ENCODE measurements at places on chromosomes 16 and 17. TPM values are rescaled to one million over a fixed set of nuclear protein-coding genes. Genes with fewer than 3 reads are reported as not detected.
A peak's percentile ranks its signal among the peaks of the same experiment; 100 is the strongest.

- DNase-seq = no peak
These were observed 12.2 kb upstream of the CES3 start for GRCh38 chr16:66948837-66949225.

GRCh38 chr17:76079535-76079955 lies 563 bp downstream of the ZACN start:
- DNase-seq = no peak

GRCh38 chr17:7988750-7989178 lies 13.7 kb upstream of the GUCY2D start:
- peak; percentile 53 for DNase-seq

The OR4D1 gene
- not detected for total RNA-seq
